ENCODE measurements at places on chromosomes 16 and 17.

DNA sequence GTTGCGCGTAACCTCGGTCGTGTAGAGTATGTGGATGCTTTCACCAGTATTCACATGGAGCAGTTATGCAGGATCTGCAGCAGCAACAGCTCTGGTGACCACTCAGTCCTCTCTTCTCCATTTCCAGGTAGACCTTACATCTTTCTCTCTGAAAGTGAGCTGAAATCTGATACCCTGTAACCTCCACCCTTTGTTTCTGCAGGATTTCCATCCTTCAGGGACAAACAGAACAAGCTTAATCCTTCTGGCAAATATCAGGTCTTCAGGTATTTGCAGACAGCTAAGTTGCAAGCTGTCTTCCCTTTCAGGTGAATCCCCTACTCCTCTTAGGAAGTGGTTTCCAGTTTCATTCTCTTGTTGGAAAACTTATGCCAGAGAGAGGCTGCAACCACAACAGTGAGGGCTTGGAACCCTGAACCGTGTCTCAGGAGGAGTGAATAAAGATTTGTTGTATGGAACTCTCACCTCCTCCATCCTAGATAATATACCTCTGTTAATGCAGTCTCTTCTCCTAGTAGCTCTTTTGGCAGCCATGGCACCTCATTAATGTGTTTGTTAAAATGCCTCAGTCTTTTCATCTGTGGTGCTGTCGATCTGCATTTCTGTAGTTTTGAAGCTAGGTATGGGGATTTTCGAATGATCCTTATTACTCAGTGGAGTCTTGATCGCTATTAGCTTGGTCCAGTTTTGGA lies 172.5 kb downstream of the PRKCA start:
- DNase-seq, result no peak

- DNase-seq, result no peak
Observed at GRCh38 chr17:75289832-75290337, 652 bp upstream of the SLC25A19 start.

- DNase-seq, result peak; percentile 58
Observed at GRCh38 chr17:19398301-19399181, 11.6 kb upstream of the MFAP4 start.

- peak; percentile 68 for DNase-seq
Observed at GRCh38 chr17:41322094-41322902, 6.8 kb upstream of the KRTAP17-1 start.
